EL (cell line): ENCODE measurements at places on chromosomes 5 and 9.
A peak's percentile ranks its signal among the peaks of the same experiment; 100 is the strongest.

DNA sequence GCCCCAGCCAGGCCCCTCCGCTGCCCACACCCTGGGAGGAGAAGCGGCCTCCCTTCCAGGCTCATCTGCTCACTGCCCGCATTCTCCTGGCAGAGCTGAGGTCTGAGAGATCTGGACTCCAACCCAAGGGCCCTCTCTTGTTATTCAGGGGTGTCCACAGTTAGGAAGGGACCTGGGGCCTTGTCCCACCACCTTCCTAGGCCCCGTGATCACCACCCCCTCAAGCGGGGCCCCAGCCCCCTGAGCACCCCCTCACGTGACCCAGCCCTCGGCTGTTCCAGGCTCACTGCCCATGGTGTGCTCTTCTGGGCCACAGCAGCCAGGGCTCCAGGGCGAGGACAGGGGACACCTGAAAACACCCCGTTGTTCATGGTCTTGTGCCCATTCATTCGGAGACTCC lies 48.7 kb downstream of the NEURL1B start:
- DNase-seq: no peak

- DNase-seq: no peak
These were observed 5.0 kb downstream of the SPRY4 start for GRCh38 chr5:142319560-142320429.

DNA sequence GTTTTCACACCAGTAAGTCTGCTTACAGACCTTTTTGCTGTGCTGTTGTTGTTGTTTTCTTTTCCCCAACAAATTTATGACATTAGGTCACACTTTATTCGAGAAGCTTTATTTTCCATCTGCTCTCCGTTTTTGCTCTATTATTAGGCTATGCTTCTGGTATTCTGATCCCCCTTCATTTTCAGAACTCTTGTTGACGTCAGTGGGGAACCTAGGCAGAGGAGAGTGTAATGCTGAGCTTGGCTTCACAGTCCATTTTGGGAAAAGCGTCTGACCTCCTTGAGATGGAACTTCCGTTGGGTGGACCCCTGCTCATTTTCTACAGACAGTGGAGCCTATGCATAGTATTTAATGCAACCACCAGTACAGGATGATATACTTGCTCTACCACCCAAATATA lies 387.9 kb upstream of the MEF2C start:
- DNase-seq: no peak

- DNase-seq: no peak
These were observed 167.2 kb downstream of the HMHB1 start for GRCh38 chr5:143979044-143979690.

DNA sequence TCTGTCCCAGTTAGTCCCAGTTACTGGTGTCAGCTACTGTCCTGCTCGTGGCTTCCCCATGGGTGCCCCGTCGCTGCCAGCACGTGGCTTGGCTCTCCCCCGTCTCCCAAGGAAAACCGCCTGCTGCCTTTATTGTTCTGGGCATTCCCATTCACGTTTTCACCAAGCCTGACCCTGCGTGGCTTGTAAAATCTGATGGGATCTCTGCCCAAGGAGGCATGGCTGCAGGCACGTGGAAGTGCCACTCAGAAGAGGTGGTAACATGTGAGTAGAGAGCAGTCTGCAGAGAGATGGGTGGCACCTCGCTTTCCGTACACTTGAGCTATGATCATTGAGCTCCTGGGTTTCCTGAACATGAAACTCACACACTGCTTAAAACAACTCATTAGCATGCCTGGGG lies 429.2 kb upstream of the KLF4 start:
- no peak for DNase-seq

DNA sequence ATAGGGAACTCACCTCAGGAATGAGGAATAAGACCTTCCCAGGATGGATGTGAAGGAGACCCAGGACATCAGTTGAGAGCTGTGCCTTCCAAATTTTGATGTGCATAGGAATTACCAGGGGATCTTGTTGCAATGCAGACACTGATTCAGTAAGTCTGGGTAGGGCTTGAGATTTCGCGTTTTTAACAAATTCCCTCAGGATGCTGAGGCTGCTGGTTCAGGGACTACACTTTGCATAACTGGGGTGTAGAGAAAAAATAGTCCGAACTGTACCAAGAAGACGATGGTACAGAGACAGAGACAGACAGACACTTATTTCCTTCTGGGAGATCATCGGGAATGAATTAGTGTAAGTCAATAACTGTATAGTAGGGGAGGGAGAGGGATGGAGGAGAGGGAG lies 82.3 kb upstream of the FREM1 start:
- DNase-seq: no peak

GRCh38 chr5:62982348-62982747 lies 403.7 kb downstream of the LRRC70 start:
- no peak for DNase-seq

GRCh38 chr5:35971186-35971877 lies 19.9 kb downstream of the UGT3A1 start:
- DNase-seq: no peak

DNA sequence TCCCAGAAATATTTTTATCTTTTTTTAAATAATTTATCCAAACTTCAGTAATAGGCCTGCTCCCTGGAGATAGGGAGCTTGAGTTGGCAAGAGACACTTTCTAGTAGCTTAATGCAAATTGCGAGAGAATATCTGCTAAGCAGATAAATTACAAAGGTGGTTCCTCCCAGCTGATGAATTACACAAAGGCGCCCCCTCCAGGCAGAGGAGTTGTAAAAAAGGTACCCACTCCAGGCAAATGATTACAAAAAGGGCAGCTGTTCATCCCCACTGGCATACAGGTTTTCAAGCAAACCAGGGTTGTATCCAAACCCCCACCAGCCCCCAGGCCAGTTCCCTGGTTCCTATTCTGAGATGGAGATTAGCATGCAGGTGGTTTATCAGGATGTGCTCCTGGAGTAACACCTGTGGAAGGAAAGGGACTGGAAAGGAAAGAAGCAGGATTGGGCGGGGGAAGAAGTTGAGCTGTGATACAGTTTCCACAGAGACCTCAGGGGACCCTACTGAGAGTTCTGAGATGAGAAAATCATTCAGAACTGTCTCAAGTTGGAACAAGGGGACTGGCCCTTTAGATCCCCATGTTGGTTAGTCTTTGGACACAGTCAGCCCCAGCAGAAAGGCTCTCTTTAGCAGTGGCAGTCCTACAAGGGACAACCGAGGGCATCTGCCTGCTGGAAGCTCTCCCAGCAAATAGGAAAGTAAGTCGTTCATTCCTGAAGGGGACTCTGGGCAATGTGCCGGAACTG lies 25.5 kb downstream of the ESM1 start:
- DNase-seq: peak; percentile 18

GRCh38 chr9:112869041-112869529 lies 21.6 kb downstream of the SLC46A2 start:
- no peak for DNase-seq

GRCh38 chr9:84402517-84402916 lies 62.0 kb upstream of the SLC28A3 start:
- DNase-seq: no peak
